Activated gamma-delta T cell treated with Interleukin-2 at 50 U/mL for 16 hours (primary cell): ENCODE measurements at places on chromosomes 2 and 18.

- DNase-seq: no peak
Measured at GRCh38 chr2:126894585-126895182, 4.0 kb upstream of the TEX51 start.

- DNase-seq: no peak
Measured at GRCh38 chr2:195414537-195415100, 242.4 kb upstream of the SLC39A10 start.

GRCh38 chr2:150174971-150175421 lies 312.5 kb downstream of the RND3 start:
- no peak for DNase-seq

DNA sequence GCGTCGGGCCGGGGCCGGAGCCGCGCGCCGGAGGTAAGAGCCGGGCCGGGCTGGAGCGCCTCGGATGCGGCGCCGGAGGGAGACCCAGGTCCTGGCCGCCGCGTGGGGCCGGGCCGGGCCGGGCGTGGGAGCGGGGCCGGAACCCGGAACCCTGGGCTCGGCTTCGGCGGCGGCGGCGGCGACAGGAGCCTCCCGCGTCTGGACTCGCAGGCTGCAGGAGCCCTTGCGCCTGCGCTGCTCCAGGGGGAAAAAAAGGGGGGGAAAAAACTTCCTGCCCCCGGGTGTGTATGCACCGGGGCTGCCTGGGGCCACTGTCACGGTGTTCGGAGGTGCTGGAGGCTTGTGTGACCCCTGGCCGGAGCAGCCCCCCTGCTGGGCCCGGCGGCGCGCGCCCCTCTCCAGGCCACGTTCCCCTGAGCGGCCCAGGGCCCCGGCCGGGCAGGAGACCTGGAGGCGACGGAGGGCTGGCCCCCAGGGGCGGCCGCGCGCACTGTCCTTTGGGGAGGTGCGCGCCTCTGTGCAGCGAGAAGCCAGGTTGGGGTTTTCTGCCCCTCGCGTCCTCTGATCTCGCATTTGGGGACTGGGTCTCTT lies 864 bp downstream of the KLHL29 start:
- DNase-seq: no peak

- DNase-seq: no peak
Measured at GRCh38 chr2:121333834-121334558, 49.0 kb upstream of the TFCP2L1 start.

- no peak for DNase-seq
Measured at GRCh38 chr2:241550616-241551580, 7.6 kb upstream of the BOK start.

DNA sequence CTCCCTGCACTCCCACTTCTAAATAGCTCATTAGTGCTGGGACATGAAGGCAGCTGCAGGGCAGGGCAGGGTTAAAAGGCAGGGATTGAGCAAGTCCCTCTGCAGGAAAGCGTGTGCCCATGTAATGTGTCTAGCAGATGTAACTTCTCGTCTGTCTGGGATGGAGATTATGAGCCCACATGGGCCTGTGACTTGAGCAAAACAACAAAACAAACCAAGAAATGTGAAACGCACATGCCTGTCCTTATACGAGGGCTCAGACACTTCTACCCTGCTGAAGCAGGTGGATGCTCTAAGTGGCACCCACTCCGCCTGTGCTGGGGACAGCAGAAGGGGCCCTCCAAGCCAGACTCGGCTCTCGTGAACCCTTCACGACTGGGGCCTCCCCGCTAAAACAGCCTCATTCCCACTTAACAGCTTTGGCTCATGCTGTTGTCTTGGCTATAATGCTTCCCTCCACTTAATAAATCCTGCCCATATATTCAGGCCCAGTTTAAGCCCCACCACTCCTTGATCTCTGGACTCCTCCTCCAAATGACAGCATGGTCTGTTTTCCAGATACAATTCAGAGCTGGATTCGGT lies 40.9 kb downstream of the TMEM247 start:
- DNase-seq: no peak

- no peak for DNase-seq
Measured at GRCh38 chr2:210442878-210443277, 33.7 kb downstream of the LANCL1 start.

GRCh38 chr2:101135412-101136296 lies 15.5 kb downstream of the TBC1D8 start:
- no peak for DNase-seq

- DNase-seq: no peak
Measured at GRCh38 chr2:1704631-1705556, 39.4 kb downstream of the PXDN start.

- DNase-seq: no peak
Measured at GRCh38 chr2:101195871-101196661, 44.9 kb upstream of the TBC1D8 start.

DNA sequence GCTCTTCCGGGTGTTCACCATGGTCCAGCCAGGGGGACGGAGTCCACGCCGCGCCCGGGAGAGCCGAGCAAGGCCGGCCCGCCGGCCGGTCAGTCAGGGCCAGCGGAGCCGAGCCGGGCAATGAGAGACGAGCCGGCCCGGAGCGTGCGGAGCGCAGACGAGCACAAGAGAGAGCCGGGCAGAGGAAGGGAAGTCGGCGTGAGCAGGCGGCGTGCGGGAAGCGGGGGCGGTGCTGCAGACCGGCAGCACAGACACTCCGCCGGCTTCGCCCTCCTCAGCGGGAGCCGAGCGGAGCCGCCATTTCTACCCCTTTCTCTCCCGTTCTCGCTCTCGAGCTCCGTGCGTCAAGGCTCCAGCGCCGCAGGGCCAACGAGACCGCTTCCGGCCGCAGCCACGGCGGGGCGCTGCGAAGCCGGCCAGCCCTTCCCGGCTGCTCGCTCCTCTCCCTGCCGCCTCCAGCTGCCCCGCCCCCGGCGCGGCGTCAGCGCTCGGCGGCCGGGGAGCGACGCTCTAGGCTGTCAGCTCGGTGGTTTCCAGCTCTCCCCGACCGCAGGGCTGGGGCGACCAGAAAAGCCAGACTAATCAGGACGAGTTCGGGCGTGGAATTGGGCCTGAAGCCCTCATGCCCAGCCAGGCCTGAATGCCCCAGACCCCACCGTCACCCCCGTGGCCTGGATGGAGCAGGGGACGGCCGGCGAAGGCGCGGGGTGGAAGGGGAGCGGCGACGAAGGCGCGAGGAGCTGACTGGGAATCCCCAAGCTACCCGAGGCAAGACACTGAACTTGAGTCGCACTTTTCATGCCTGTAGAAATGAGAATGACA lies at the start of gene ATAD2B:
ATAD2B (minus strand) TSS at position 374 of the 822 bp plus-strand sequence; CDS start at position 21, 353 bp downstream.
- peak; percentile 89 for DNase-seq

DNA sequence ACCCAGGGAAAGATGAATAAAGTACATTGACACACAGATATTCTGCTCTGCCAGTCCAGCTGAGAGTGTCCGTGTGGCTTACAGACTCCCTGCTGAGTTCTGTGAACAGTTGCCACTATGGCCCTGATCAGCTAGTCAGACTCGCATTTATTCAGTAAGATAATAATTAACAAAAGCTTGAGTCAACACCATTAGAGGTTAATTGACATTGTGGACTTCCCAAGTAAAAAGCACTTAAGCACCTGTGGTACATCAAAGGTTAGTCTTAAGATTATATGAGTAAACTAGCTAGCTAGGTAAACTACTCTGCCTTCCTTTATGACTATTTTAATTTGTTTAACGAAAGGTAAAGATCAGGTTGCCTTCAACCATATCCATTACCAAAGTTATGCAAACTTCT lies 33.7 kb downstream of the ANKRD30B start:
- DNase-seq: no peak

DNA sequence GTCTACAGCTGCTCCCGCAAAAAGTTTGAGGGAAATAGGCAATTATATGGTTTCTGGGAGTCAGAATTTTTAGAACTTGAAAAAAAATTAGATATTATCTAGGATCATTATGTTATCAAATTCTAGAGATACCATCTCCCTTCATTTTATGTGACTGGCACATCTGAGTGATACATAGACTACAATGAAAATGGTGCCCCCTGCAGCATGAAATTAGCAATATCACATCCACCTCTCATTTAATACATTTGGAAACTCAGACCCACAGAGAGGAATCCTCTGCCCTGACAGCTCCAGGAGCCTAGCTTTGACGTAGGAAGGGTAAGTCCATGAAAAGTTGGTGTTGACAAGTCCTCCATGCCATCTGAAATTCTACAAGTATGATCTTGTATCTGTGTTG lies 381.6 kb downstream of the SUCLG1 start:
- DNase-seq: no peak

DNA sequence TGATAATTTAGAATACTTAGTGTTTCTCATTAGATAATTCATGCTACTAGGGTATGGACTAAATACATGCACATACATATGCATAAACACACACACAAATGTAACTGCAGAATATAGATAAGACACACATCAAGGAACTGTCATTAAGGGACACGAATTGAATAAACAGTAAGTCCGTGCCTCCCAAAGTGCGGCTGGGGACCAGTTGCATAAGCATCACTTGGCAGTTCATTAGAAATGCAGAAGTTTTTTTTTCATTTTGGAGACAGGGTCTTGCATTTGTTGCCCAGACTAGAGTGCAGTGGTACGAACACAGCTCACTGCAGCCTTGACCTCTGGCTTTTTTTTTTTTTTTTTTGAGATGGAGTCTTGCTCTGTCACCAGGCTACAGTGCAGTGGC lies 130.0 kb upstream of the CCDC195 start:
- no peak for DNase-seq

DNA sequence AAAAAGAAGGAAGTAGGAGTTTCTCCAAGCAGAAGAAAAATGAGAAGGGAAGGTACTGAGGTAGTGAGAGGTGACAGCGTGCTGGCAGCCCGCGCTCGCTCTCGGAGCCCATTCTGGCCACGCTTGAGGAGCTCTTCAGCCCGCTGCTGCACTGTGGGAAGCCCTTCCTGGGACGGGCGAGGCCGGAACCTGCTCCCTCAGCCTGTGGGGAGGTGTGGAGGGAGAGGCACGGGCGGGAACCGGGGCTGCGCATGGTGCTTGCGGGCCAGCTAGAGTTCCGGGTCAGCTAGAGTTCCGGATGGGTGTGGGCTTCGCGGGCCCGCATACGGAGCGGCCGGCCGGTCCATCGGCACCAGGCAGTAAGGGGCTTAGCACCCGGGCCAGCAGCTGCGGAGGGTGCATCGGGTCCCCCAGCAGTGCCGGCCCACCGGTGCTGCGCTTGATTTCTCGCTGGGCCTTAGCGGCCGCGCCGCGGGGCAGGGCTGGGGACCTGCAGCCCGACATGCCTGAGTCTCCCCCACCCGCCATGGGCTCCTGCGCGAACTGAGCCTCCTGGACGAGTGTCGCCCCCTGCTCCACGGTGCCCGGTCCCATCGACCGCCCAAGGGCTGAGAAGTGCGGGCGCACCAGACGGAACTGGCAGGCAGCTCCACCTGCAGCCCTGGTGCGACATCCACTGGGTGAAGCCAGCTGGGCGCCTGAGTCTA lies 11.1 kb upstream of the CYS1 start:
- DNase-seq: no peak

DNA sequence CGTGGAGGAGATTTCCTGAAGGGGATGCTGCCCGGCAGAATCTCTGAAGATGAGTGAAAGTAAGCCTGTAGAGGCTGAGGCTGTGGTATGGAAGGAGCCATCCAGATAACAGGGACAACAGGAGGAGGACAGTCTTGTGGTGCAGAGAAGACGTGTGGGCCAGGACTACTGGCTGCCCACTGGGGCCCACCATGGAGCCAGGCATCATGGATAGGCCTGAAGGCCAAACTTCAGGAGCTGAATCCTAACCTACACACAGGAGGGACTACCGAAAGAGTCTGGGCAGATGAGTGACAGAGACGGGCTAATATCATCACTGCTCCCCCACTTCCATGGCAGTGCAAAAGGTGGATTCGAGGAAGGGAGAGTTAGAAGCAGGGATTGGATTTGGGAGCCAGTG lies 131.3 kb upstream of the DAPL1 start:
- DNase-seq: no peak

GRCh38 chr2:27962006-27962405 lies 71.5 kb downstream of the BABAM2 start:
- DNase-seq: no peak

GRCh38 chr2:204909791-204910190 lies 364.5 kb downstream of the PARD3B start:
- DNase-seq: no peak

DNA sequence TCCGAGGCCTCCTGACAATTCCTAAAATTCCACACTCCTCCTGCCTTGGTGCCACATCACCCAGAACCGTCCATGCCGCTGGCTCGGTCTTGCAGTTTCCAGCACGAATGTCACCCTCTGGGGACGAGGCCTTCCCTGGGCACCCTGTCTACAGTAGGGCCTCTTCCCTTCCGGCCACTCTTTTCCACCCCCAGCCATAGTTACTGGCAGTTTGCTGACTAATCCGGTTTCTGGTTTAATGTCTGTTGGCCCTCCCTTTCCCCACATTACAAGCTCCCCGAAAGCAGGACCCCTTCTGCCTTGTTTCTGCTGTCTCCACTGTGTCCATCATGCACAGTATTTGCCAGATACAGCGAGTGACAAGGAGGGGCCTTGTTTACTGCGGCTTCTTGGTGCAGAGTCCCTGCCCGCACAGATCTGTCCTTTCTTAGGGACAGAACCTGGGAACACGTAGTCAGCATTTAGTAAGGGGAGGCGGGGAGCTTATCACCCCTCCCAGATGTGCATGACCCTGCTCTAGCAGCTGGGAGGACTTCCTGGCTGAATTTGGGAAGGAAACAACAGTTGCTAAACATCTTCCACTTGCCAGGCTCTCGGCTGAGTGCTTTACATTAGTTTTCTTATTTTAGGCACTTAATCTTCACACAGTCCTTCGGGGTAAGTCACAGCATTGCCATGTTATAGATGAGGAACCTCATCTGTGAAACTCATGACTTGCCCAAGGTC lies 23.6 kb upstream of the CATIP start:
- DNase-seq: no peak

GRCh38 chr2:168160897-168161296 lies 86.5 kb downstream of the STK39 start:
- DNase-seq: no peak

- DNase-seq: no peak
Measured at GRCh38 chr2:11163439-11164317, 8.4 kb downstream of the SLC66A3 start.

GRCh38 chr18:67517444-67517765 lies 885 bp upstream of the DSEL start:
- DNase-seq: no peak

GRCh38 chr18:26307161-26307773 lies 81.0 kb downstream of the TAF4B start:
- no peak for DNase-seq

GRCh38 chr2:168315331-168316072 lies 68.1 kb upstream of the STK39 start:
- no peak for DNase-seq

DNA sequence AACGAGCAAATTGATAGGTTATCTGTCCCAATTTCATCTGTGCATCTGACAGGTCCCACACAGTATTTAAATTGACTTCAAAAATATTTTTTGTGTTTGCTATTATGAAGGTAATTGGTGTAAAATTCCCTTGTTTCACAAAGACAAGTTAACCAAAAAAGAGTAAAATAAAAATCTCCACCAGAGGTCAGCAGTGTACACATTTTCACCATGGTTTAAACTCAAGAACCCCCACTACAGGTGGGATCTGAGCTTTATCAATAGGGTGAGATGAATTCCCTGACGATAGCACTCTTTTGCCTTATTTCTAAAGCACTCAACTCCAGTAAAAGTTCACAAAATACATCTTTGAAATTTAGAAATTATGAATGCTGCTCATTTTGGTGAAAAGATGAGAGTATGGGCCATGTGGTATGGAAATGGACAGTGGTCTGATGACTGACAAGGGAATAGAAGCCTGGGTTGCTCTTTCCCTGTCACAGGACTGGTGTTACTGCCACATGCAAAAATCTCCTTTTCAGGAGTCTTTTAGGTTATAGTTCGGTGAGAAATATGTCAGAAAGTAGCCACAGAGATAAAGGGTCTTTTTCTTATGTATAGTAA lies 68.0 kb downstream of the SERPINB8 start:
- DNase-seq: no peak
